H54 (cell line): ENCODE measurements at places on chromosomes 7 and 10.

- no peak for DNase-seq
Measured at GRCh38 chr10:370449-370825, 235.2 kb downstream of the ZMYND11 start.

- no peak for DNase-seq
Measured at GRCh38 chr10:113880236-113880635, 25.8 kb downstream of the NHLRC2 start.

GRCh38 chr7:137890449-137890921 lies 43.7 kb upstream of the DGKI start:
- no peak for DNase-seq

DNA sequence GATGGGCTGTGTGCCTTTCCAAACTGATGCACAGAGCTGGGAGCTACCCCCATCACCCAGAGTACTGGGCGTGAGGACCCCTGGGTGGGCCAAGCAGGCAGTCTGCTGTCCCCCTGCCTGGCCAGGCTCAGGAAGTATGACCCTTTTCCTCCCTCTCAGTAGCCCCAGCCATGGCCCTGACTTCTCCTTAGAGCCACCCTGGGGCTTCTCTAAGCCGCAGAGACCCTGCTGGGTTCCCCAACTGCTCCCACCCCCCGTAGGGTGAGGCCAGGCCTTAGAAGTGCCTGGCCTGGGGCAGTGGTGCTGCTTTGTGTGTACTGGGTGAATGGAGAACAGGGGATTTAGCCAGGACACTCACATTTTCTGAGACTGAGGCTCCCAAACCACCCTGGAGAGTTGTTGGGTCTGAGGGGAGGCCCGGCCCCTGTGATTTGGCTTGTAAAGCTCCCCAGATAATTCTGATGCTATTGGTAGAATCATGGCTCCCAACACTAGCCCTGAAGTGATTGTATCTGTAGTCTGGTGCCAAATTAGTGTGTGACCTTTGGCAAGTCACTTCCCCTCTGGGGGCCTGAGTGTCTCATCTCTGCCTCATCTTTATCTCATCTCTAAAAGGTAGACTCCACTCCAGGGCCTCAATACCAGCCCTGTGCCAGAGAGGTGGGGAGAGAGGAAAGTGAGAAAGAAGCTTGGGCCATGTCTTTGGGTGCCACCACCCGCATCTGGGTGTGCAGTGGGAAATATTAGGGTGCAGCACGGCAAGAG lies 99.7 kb upstream of the PPIF start:
- DNase-seq = no peak

- DNase-seq = no peak
Measured at GRCh38 chr7:19963695-19964094, 190.3 kb upstream of the TMEM196 start.

- no peak for DNase-seq
Measured at GRCh38 chr10:120014031-120014430, 121.5 kb downstream of the SEC23IP start.

DNA sequence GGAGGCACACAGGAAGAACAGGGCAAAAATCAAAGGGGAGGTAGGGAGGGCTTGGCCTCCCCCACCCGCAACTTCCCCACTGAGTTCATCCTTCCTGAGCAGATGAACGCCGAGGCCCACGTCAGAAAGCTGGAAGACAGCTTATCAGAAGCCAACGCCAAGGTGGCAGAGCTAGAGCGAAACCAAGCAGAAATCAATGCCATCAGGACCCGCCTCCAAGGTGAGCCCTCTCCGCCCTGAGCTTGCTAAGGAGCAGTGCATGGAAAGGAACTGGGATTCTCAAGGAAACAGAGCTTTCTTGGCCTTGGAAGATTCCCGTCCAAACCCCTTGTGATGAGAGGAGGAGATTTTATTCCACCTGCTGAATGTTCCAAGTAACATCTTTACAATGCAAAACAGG lies 16.5 kb downstream of the MYH16 start:
- DNase-seq = no peak

- DNase-seq = no peak
Measured at GRCh38 chr10:116237260-116237659, 35.7 kb downstream of the GFRA1 start.
